ENCODE measurements at places on chromosomes 11 and 22.

- DNase-seq = no peak
Measured at GRCh38 chr22:28910569-28911303, 27.4 kb downstream of the ZNRF3 start.

GRCh38 chr22:46592390-46592872 lies 27.8 kb upstream of the GRAMD4 start:
- DNase-seq = no peak

DNA sequence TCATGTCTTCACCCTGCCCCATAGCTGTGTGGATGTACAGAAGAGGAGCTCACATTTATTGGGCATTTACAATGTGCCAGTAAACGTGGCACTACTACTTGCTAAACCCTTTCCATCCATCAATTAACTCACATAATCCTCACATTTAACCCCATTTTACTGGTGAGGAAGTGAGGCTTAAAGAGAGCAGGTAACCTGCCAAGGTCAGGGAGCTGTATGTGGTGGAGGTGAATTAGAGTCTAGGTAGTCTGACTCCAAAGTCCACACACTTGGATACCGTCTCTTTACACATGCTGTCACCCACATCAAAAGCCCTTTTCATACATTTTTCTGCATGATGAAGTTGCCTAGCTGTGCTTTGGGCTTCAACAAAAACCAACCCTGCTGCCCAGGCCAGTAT lies 10.8 kb downstream of the PLEKHA7 start:
- no peak for DNase-seq

DNA sequence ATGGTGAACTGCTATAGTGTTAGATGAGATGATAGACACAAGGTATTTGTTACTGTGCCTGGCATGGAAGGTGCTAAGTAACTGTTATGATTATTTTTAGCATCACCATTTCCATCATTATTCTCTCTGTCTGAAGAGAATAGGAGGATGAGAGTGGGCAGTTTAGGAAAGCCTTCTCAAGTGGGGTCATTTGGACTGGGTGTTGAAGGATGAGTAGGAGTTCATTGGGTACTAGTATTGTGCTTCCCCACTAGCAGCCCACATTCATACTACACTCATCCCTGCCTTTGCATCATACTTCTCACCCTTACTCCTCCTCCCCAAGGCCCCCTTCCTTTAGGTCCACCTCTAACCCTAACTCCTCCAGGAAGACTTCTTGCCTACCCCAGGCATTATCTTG lies 20.6 kb downstream of the MYEOV start:
- DNase-seq = no peak

GRCh38 chr11:58616594-58616993 lies 5.9 kb upstream of the CNTF start:
- no peak for DNase-seq

- DNase-seq = no peak
Measured at GRCh38 chr22:43508489-43508888, 96.7 kb downstream of the MPPED1 start.

- DNase-seq = no peak
Measured at GRCh38 chr11:118778898-118779297, 12.1 kb downstream of the DDX6 start.

DNA sequence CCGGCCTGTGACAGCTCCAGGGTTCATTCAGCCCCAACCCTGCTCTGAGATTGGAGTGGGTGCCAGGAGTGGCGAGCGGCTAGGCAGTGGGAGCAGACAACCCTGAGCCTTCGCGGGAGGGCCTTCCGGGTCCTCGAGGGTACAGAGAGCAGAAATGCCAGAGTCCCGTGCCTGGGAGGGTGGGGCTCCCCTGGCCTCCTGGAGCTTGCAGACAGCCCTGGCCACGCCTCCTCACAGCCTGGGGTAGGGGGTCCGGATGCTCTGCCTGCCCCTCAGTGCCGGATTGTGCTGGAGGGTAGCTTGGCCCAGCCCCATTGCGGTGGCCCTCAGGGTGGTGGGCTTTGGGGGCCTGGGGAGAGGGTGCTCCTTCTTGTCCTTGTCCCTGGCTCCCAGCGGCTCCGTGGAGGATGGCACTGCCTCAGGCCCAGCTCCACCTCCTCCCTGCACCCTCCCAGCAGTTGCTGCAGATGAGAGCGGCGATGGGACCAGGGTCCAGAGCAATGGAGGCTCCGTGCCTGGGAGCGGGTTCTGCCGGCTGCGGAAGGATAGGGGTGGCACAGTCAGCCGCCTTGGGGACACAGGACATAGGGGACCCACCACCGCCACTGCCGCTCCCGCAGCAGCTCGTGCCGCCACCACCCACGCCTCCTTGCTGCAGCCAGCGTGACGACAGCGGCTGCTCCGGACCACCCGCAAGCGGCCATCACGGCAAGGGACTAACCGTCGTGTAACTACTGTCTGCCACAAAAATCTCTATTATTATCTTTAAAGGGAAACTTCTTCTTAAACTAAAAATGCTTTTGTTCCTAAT lies 34.9 kb upstream of the OR10G7 start:
- DNase-seq = no peak

- no peak for DNase-seq
Measured at GRCh38 chr22:19810381-19811201, 44.1 kb downstream of the GNB1L start.

DNA sequence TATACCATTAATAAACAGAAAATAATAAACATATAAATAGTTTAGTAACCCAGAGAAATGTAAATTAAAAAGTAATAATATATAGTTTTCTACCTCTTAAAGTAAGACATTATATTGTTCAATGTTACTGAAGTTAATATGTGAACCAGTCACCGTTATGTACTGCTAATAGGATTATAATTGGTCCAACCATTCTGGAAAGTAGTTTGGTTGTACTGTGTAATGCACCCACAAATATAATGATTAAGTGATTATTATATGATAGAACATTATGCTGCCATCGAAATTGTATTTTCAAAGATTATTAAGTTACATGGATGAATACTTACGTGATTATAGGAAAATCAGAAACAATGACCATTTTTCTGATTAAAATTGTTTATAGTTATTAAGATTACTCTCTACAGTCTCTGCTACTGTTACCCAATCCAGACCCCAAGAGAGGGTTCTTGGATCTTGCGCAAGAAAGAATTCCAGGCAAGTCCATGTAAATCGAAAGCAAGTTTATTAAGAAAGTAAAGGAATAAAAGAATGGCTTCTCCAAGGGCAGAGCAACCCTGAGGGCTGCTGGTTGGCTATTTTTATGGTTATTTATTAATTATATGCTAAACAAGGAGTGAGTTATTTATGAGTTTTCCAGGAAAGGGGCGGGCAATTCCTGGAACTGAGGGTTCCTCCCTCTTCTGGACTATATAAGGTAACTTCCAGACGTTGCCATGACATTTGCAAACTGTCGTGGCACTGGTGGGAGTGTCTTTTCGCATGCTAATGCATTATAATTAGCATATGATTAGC lies 50.1 kb downstream of the ACER3 start:
- DNase-seq = no peak

- DNase-seq = no peak
Measured at GRCh38 chr11:19939415-19939929, 220.8 kb downstream of the DBX1 start.

DNA sequence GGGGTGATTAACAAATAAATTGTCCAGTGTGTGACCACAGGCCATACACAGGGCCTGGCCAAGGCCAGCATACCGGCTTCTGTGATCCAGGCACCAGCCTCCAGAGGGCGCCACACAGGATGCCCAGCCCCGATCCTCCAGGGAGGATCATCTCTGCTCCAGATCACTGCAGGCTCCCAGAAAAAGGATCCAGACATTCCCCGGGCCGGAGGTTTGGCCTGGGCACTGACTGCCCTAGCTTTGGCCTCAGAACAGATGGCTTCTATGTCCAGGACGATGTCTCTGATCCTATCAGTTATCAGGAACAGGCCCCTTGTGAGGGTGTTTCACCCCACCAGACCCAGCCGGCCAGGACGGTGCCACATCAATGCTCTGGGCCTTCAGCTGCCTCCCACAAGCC lies 74.5 kb upstream of the LMO1 start:
- DNase-seq = no peak

DNA sequence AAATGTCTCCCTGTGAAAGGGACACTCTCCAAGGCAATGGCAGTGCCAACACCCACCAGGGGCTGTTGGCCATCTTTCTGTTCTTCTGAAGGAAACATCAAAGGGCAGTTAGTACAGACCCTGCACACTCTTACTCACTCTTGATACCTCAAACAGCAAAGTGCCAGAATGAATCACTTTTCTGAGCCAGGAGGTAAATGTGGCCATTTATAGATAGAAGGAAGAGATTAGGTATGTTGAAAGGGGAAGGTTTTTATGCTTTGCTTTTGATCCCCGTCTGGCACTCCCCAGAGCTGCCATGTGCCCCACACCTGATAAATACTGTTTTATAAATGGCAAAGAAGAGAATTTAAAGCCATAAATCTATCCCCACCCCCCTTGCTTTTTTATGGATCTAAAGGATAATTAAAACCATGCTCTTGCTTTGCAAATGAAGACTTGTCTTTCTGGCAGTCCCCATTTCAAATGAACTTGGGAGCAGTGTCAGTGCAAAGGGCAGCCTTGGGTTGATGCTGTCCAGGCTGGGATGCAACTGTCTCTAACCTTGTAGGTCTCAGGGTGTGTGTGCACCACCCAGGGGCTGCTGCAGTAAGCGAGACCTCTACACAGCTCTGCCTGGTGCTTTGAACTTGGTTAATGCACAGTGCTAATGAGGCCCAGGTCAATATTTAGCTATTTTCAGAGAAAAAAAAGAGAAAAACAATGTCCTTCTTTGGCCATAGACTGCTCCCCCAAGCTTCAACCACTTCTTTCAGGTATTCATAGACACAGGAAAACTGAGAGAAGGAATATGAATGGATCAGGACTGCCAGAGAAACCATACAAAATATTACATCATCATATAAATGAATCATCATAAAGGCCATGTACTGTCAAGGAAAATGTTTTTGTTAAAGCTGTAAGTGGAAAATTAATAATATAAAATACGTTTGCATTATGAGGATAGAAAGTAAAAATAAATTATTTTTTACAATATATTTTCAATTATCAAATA lies 207.5 kb downstream of the ETS1 start:
- no peak for DNase-seq

- no peak for DNase-seq
Measured at GRCh38 chr11:83124636-83125424, 32.1 kb upstream of the PCF11 start.

DNA sequence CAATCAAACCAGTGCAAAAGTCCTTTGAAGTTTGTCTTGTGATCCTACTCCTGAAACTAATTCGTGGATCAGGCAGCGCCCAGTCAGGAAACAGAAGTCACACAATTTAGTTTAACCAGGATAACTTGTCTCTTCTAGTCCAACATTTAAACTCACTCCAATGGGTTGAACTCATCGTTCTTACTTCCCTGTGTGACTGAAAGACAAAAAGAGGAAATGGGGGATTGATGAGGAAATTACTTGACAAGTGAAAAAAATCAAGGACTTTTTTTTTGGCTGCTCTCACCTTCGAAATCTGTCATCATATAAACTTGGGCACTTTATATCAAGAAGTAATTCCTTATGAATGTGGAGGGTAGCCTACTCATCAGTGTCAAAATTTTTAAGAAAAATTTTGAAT lies 78.4 kb downstream of the HSD17B12 start:
- no peak for DNase-seq

GRCh38 chr11:60204922-60205321 lies 22.0 kb upstream of the MS4A6A start:
- DNase-seq = no peak

GRCh38 chr22:43363315-43364168 lies 20.4 kb upstream of the SCUBE1 start:
- DNase-seq = no peak

DNA sequence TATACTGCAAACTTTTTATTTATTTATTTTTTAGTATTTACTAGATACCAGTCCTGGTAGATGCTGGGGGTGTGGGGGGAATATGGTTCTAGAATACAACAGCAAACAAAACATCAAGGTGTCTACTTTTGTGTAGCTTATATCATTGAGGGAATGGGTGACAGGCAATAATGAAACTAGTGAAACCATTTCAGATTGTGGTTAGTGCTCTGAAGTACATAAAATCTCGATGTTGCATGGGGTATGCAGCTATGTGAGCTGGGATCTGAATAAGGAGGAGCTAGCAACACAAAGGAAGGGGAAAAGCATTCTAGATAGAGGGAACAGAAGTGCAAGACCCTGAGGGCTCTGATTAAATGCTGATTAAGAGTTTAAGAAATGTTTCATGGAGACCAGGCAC lies 103.5 kb downstream of the WT1 start:
- no peak for DNase-seq

DNA sequence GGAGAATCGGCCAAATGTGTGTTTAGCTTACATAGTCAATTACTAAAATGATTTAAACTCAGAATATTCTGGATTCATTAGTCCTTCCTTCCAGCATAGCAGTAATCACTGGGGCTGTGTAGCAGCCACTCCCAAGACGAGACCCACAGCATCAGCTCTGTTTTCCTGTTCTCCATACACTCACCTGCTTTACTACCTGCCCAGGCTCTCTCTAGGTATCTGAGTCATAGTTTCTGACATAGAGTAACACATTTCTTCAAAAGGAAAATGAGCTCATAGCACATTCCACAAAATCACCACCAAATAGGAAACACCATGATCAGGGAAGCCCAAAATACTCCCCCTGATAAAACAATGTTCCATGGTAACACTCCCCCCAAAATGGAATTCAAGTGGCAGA lies 22.9 kb downstream of the MORC2 start:
- no peak for DNase-seq

GRCh38 chr11:118544010-118544646 lies 13.1 kb downstream of the TMEM25 start:
- DNase-seq = no peak

DNA sequence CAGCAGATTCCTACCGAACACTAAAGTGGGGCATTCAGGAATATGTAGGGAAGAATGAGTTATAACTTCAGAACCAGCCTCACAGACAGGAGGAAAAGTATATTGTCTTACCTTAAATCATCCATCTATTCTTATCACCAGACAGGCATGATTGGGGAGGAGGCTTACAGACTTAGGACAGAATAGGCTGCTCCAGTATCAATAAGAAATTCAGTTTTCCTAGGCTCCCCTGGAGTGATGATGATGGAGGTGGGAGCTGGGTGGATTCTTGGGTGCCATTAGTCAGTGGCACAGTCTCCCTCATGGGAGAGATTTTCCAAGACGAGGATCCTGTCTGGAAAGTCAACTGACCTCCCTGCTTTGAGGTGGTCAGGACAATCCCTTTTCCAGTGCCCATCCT lies 225.0 kb downstream of the AASDHPPT start:
- no peak for DNase-seq

GRCh38 chr11:23772081-23772480 lies 724.8 kb upstream of the LUZP2 start:
- DNase-seq = no peak

DNA sequence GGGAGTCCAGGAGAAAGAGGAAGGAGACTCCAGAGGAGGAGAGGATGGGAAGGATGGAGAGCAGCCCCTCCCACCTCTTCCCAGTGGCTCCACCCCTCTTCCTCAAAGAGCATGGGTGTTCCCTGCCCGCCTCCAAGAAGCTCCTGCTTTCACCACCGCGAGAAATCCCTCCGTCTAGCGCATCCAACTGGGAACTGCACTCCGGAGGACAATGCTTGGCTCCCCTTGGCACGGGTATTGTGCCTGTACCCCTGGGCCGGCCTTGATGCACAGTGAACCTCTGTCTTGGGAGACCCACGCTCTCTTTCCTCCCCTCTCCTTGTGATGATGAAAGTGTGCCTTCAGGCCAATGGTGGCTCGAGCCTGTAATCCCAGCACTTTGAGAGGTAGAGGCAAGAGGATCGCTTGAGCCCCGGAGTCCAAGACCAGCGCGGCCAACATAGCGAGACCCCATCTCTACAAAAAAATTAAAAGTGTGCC lies 14.9 kb upstream of the ADA2 start:
- DNase-seq = no peak

GRCh38 chr11:76365038-76365679 lies 15.8 kb downstream of the THAP12 start:
- no peak for DNase-seq

- no peak for DNase-seq
Measured at GRCh38 chr11:95132956-95133355, 43.3 kb downstream of the ENDOD1 start.
